ENCODE measurements at places on chromosomes 3 and 15.

DNA sequence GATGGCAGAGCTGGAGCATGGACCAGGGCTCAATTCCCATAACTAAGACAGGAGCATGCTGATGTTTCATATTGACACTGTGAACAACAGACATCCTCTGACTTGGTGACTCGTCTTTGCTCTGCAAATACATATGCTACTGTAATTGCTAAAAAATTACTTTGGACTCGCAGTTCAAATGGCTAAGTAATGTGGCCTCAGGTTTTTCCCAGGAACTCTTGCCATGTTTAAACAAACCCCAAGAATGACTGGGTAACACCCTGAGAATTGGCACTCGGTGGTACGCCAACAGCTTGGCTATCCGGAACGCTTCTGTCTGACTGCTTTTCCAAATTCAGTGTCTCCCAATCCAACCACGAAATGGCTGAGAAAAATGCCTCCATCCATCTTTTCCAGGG lies 456.7 kb upstream of the THBS1 start:
- DNase-seq, result peak; percentile 33

- DNase-seq, result no peak
Measured at GRCh38 chr15:56813995-56814394, 80.7 kb upstream of the ZNF280D start.

DNA sequence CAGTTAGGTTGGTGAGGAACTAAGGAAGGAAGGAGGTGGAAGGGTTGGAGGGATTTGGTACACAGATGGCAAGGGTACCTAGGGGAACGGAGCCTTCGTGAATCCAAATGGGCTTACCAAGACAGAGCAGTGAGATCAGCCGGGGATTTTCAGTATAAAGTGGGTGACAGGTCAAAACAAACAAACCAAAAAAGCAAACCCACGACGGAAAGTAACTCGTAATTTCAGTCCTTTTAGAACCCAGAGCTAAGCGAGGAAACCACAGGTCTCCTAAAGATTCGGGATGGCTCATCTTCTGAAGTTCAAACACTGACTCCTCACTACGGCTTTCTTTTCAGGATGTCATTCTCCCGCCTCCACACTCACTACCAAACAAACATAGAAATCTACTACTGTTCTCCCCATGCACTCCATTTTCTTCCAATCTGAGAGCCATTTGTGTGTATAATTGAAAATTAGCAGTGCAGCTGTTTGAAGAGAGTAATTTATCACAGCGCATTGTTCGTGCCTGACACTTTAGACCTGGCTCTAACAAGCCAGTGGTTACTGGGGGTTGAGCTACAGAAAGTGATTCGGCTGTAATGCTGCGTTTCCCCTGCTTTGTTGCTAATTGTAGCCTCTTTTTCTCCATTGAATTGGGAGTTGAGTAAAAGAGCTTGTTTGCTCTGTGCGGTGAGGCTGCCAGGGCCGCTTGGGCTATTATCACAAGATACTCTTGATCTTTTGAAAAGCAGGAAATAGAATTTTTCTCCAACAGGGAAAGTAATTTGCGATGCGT lies 64.7 kb upstream of the CCDC39 start:
- DNase-seq, result no peak

GRCh38 chr3:9361691-9362388 lies 1.0 kb upstream of the THUMPD3 start:
- DNase-seq, result no peak
